ENCODE measurements at places on chromosomes 12 and 14. TPM values are rescaled to one million over a fixed set of nuclear protein-coding genes. Genes with fewer than 3 reads are reported as not detected.

DNA sequence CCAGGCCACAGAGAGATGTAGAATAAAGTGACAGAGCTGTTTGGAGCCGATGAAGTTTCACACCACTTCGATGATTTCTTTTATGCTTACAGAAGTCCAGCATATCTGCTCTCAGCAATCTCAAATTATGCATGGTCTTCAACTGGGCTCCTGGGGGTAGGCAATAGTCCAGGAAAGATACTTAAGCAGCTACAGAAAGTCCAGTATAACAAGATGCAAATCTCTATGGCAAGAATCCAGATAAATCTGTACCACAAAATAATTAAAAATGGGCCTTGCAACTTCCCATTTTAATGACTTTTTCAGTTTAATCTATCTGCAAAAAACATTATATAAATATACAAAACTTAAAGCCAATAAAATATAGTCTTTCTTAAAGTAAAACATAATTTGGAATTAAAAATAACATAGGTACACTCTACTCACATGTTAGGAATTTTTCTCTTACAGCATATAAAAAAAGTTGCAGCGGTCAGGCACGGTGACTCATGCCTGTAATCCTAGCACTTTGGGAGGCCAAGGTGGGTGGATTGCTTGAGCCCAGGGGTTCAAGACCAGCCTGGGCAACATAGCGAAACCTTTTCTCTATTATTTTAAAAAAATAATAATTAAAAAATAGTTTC, 20.5 kb upstream of the RAD51AP1 start:
- peaks cover 5% of the 10 kb centered on the region for H3K36me3 ChIP-seq
- H3K4me1 ChIP-seq = no peaks in the 10 kb centered on the region
- H3K4me3 ChIP-seq = no peak overlapping the region
- DNase-seq = no peak
- H3K27me3 ChIP-seq = no peaks in the 10 kb centered on the region
- no peak overlapping the region for H3K27ac ChIP-seq

DNA sequence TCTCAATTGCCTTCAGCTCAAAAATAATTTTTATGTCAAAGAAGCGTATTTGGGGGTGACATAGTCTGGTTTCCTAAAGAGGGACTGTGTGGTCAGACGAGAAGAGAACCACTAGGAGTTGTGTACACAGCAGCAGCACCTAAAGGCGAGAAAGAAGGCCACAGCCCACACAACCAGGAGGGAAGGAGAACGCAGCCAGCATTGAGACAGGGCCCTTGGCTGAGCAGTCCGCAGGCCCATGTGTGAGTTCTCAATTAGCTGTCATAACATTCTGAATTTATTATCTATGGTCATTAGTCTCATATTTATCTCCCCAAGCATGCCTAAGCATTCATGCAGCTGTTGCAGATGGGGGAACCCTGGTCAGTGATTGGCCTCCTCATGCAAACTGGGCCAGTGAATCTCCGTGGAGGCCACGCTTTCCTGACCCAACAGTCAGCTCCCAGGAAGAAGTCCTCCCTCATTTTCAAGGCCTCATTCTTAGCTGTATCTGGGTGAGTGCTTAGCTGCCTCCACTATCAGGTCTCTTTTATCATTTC, 81.2 kb upstream of the ATF7IP start:
- no peaks in the 10 kb centered on the region for H3K27me3 ChIP-seq
- no peaks in the 10 kb centered on the region for H3K36me3 ChIP-seq
- no peak for DNase-seq

GRCh38 chr12:70246580-70246979, 3.3 kb downstream of the CNOT2 start:
- no peaks in the 10 kb centered on the region for H3K27me3 ChIP-seq
- no peak for DNase-seq
- H3K4me1 ChIP-seq = peaks cover 41% of the 10 kb centered on the region
- peak overlapping the region; percentile 1 for H3K4me3 ChIP-seq
- peak overlapping the region; percentile 46 for H3K27ac ChIP-seq
- H3K36me3 ChIP-seq = no peaks in the 10 kb centered on the region

GRCh38 chr12:107668320-107669098, 17.1 kb upstream of the PWP1 start:
- DNase-seq = no peak
- H3K4me1 ChIP-seq = no peaks in the 10 kb centered on the region
- no peak overlapping the region for H3K4me3 ChIP-seq
- no peak overlapping the region for H3K27ac ChIP-seq

- no peaks in the 10 kb centered on the region for H3K4me1 ChIP-seq
- H3K27me3 ChIP-seq = no peaks in the 10 kb centered on the region
- H3K4me3 ChIP-seq = no peak overlapping the region
- no peak for DNase-seq
- H3K27ac ChIP-seq = no peak overlapping the region
Observed at GRCh38 chr14:98819132-98819866, 452.7 kb downstream of the BCL11B start.

GRCh38 chr12:108635997-108636808, 2.5 kb upstream of the SELPLG start:
- no peaks in the 10 kb centered on the region for H3K36me3 ChIP-seq
- H3K4me1 ChIP-seq = peaks cover 20% of the 10 kb centered on the region
- no peak overlapping the region for H3K4me3 ChIP-seq

DNA sequence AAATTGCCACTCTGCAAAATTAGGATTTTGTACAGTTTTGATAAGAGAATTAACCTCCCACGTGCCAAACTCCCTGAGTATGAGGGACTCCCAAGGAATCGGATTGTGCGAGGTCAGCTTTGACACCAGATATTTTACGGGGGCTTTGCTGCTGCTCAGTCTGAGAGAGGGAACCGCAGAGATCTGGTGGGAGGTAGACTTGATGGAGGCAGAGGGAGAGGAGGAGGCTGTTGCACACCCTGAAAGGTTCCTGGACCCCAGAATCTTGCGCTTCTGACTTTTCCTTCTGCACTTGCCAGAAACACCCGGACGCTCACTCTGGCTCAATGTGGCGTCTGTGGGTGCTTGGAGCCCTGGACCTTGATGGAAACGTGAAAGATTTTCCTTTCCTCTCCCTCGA, 83.9 kb downstream of the PAPOLA start:
- DNase-seq = no peak
- H3K4me1 ChIP-seq = no peaks in the 10 kb centered on the region
- no peak overlapping the region for H3K4me3 ChIP-seq
- no peaks in the 10 kb centered on the region for H3K27me3 ChIP-seq
- no peaks in the 10 kb centered on the region for H3K36me3 ChIP-seq

- no peak overlapping the region for H3K27ac ChIP-seq
- peaks cover 9% of the 10 kb centered on the region for H3K4me1 ChIP-seq
- H3K36me3 ChIP-seq = no peaks in the 10 kb centered on the region
Observed at GRCh38 chr12:52356031-52356761, 11.1 kb downstream of the KRT85 start.

- no peak for DNase-seq
- H3K36me3 ChIP-seq = no peaks in the 10 kb centered on the region
- no peaks in the 10 kb centered on the region for H3K27me3 ChIP-seq
- H3K27ac ChIP-seq = no peak overlapping the region
- H3K4me1 ChIP-seq = peaks cover 28% of the 10 kb centered on the region
- H3K4me3 ChIP-seq = no peak overlapping the region
Observed at GRCh38 chr12:89951050-89951693, 242.5 kb upstream of the ATP2B1 start.

DNA sequence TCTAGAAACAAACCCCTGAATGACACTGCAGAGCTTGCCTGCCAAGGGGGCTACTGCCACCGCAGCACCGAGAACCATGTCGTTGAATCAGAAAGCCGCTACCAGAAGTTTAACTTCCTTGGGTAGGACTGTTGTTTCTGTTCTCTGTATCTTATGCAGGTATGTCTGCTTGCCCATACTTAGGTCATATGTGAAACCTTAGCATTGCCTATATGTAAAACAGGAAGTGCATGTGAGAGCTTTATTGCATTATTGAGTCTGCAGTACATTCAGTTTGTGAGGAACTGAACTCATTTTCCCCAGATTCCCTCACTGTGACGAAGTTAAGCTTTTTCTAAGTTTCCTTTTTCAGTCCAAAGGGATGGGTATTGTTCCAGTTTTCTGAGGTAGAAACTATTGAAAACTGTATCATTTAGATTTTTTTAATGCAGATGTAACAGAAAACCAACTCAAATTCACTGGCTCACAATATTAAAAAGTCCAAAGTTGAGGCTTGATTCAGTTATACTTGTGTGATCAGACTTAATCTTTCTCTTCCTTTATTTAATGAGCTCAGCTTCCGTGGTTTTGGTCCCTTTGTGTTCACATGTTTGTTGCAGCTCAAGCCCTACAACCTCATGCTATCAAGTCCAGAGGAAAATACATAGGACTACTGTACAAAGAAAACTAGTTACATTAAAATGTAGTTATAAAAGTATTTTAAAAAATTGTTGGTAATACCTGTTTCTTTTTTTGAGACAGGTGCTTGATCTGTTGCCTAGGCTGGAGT, 6.9 kb downstream of the FBXO34 start:
- DNase-seq = no peak
- no peak overlapping the region for H3K27ac ChIP-seq
- no peaks in the 10 kb centered on the region for H3K27me3 ChIP-seq

DNA sequence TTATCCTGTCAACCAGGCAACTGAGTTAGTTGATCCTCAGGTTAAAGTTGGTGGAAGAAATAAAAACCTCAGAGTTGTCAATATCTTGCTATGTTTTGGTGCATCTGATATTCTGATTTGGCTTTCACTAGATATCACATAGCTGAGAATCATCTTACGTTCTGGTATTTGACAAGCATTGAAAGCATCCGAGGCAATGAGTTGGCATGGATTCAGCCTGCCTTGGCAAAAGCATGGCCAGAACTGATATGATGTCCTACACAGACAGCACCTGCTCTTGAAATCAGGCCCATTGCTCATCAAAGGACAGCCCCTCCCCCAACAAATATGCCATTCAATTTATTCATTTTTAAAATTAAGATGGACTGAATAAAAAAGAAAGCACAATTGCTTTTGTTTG, 320.7 kb upstream of the ATP2B1 start:
- no peak for DNase-seq
- no peaks in the 10 kb centered on the region for H3K36me3 ChIP-seq
- H3K4me1 ChIP-seq = no peaks in the 10 kb centered on the region
- no peak overlapping the region for H3K27ac ChIP-seq

- no peak overlapping the region for H3K27ac ChIP-seq
- H3K4me1 ChIP-seq = no peaks in the 10 kb centered on the region
- H3K36me3 ChIP-seq = no peaks in the 10 kb centered on the region
- no peak for DNase-seq
- no peak overlapping the region for H3K4me3 ChIP-seq
Observed at GRCh38 chr14:94660306-94660946, 48.2 kb downstream of the SERPINA3 start.

Gene CABP1
- 1.4 TPM for total RNA-seq

Gene LRCOL1
- not detected for total RNA-seq

Gene GLI1
- 1.7 TPM for total RNA-seq

Gene SCN8A
- not detected for total RNA-seq

Gene RAB15
- 3.2 TPM for total RNA-seq
